T-helper 22 cell (primary cell): ENCODE measurements at places on chromosomes 6 and 20.

GRCh38 chr20:49319208-49319809 is 41.5 kb upstream of the ZNFX1 start:
- DNase-seq: no peak

- DNase-seq: no peak
These were observed 142.2 kb upstream of the ARID1B start for GRCh38 chr6:156634951-156635371.

DNA sequence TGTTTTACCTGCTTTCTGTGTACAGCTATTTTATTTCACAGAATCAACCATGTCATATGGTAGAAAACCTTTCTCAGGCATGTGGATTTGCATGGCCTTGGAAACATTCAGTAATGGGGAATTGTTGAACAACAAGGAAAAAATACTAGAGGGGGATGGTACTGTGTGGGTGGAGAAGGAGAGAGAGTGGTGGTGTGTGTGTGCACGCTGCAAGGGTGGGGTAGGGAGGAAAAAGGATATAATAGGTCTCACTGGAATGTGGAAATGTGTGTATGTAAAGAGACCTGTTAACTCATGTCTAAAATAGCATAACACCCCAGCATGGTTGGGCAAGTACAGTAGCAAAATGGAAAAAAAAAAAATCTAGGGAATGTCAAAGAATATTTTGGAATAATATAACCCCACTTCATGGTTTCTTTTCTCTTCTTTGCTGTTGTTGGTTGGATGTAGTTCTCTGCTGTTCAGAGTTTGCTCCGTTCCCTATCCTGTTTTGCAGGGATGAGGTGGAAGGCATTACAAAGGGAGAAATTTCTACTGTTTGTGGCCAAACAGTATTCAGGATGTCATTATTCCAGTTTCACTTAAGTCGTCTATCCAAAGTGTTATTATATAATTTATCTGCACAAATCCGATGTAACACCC is 93.9 kb upstream of the CITED2 start:
- DNase-seq: no peak

GRCh38 chr6:36937896-36938295 is 16.6 kb upstream of the PI16 start:
- no peak for DNase-seq

DNA sequence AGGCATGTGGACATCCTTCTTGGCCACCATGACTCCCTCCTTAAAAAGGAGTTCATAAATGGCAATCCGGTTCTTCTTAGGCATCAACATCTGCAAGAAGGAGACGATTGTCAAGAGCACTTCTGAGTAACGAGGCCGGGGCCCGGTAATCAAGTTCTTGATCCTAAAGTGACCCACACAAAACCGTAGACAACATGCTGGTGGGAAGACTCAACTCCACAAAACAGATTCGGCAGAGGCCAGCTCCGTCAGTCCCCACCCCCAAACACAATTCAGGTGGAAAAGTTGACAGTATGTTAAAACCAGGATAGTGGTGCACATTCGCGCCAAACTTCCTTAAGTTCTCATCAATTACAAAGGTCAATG is 754 bp downstream of the RPS10 start:
- DNase-seq: no peak

GRCh38 chr6:166619912-166620311 is 7.1 kb downstream of the RPS6KA2 start:
- DNase-seq: no peak
